Spleen (tissue), 13 donors: ENCODE measurements at places on chromosomes 1 and 21. TPM values are rescaled to one million over a fixed set of nuclear protein-coding genes. Genes with fewer than 3 reads are reported as not detected.
A peak's percentile ranks its signal among the peaks of the same experiment; 100 is the strongest.

GRCh38 chr1:90881034-90881433 lies 140.8 kb downstream of the ZNF644 start:
- no peak for DNase-seq

- DNase-seq, result no peak
Measured at GRCh38 chr1:10635085-10635896, 160.5 kb downstream of the PEX14 start.

GRCh38 chr1:225427235-225428067 lies at the start of gene LBR:
LBR (minus strand) TSS chr1:225428038; CDS start chr1:225424075, 3,963 bp downstream.
- DNase-seq, result peak; percentile 93

GRCh38 chr1:246651012-246651695 lies 73.1 kb upstream of the SCCPDH start:
- DNase-seq, result no peak

GRCh38 chr1:153760440-153760839 lies 14.8 kb upstream of the SLC27A3 start:
- DNase-seq, result no peak

DNA sequence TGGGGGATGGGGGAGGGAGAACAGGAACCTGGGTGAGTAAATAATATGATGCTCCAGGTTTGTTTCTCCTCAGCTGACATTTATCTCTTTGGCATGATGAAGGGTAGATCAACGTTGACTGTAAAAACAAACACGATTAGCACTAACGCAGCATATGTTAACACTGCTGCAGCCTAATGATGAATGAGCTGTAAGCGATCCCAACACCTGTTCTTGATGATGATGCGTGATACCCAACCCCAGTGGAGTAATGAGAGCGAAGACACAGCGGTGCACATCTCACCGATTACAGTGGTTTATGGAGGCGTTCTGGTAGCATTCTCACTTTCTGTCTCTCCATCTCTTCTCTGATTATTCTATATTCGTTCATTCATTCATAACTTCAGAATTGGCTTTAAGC lies 640.4 kb downstream of the USP25 start:
- no peak for DNase-seq

GRCh38 chr1:100463791-100464424 lies 74.0 kb upstream of the GPR88 start:
- peak; percentile 88 for DNase-seq

- DNase-seq, result no peak
Measured at GRCh38 chr21:37006486-37007291, at the start of gene RIPPLY3. RIPPLY3 (plus strand) TSS chr21:37006702; CDS start chr21:37006773, 71 bp downstream.

The TTC34 gene
- 1.1 TPM for total RNA-seq

The CZIB gene
- total RNA-seq, result 46.6 TPM

The MYOM3 gene
- total RNA-seq, result not detected

The SYPL2 gene
- 1.9 TPM for total RNA-seq

The CLCA4 gene
- total RNA-seq, result not detected
